ENCODE measurements at places on chromosomes 3 and 15.

GRCh38 chr3:69290006-69290405 lies 95.9 kb downstream of the FRMD4B start:
- DNase-seq, result no peak

- no peak for DNase-seq
Observed at GRCh38 chr3:100864471-100865250, 128.6 kb downstream of the ABI3BP start.

DNA sequence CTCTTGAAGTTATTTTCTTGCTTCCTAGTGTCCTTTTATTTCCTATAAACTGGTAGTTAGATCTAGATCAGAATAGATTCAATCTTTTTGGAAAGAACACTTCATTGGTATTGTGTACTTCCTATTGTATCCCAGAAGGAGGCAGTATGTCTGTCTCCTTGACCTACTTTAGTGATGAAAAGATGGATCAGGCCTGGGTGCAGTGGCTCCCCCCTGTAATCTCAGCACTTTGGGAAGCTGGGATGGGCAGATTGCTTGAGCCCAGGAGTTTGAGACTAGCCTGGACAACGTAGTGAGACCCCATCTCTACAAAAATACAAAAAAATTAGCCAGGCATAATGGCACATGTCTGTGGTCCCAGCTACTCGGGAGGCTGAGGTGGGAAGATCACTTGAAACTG lies 12.0 kb downstream of the BSN start:
- no peak for DNase-seq

GRCh38 chr3:9111866-9112265 lies 137.6 kb downstream of the SRGAP3 start:
- no peak for DNase-seq

GRCh38 chr3:64079369-64080150 lies 56.3 kb upstream of the PSMD6 start:
- DNase-seq, result no peak

DNA sequence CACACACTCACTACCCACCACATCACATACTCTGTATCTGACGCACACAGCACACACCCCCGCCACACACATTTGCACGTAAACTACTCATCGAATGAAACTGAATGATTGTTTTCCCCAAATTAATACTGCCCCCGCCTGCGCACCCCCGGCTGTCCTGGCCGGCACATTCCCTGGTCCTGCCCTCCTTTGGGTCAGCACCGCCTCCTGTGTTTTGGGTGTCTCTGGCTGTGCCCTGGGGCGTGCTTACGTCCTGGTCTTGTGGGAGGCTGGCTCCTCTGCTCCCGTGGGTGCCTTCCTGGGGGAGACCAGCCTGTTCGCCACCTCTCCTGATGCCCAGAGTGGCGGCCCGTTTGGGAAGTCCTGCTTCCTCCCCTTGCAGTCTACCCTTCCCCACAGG lies 30.2 kb downstream of the APBA2 start:
- no peak for DNase-seq

Data from stimulated activated CD8-positive, alpha-beta memory T cell treated with anti-CD3 and anti-CD28 coated beads, Interleukin-15, amount 100 ng/mL, for 4 hours (primary cell).